Activated T-cell treated with anti-CD3 and anti-CD28 coated beads for 48 hours (primary cell): ENCODE measurements at places on chromosomes 1 and 21.

DNA sequence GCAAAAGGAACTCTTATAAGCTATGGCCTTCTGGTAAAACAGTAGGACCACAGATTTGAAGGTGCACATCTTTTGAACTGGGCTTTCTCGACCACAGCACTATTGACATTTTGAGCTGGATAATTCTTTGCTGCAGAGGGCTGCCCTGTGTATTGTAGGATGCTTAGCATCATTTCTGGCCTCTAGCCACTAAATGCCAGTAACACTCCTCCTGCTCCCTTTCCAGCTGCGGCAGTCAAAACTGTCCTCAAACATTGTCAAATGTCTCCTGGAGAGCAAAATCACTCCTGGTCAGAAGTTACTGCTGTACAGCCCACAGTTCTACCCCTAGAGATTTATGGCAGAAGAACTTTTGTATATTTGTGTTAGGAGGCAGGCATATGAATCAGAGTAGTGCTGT lies 836.7 kb downstream of the PLA2G4A start:
- DNase-seq, result no peak

- DNase-seq, result no peak
Observed at GRCh38 chr1:220455559-220455958, 72.4 kb upstream of the MARK1 start.

GRCh38 chr1:101567582-101568189 lies 330.9 kb downstream of the S1PR1 start:
- peak; percentile 25 for DNase-seq

GRCh38 chr1:153553830-153554541 lies 4.9 kb upstream of the S100A3 start:
- no peak for DNase-seq

GRCh38 chr21:17987382-17988101 lies 168.4 kb upstream of the C21orf91 start:
- DNase-seq, result no peak

DNA sequence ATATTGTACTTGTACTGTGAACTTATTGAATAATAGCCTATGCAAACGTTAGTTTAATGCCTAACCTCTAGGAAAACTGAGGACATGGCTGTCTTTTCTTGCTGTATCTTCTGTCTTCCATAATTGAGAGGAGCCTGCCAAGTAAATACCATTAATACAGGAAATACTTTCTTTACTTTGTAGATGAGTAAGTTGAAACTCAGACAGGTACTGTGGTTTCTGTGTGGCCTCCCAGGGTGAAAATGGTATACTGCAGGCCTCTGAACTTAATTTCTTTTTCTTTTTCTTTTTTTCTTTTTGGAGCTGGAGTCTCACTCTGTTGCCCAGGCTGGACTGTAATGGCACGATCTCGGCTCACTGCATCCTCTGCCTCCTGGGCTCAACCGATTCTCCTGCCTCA lies 208.8 kb upstream of the ADGRL4 start:
- no peak for DNase-seq

DNA sequence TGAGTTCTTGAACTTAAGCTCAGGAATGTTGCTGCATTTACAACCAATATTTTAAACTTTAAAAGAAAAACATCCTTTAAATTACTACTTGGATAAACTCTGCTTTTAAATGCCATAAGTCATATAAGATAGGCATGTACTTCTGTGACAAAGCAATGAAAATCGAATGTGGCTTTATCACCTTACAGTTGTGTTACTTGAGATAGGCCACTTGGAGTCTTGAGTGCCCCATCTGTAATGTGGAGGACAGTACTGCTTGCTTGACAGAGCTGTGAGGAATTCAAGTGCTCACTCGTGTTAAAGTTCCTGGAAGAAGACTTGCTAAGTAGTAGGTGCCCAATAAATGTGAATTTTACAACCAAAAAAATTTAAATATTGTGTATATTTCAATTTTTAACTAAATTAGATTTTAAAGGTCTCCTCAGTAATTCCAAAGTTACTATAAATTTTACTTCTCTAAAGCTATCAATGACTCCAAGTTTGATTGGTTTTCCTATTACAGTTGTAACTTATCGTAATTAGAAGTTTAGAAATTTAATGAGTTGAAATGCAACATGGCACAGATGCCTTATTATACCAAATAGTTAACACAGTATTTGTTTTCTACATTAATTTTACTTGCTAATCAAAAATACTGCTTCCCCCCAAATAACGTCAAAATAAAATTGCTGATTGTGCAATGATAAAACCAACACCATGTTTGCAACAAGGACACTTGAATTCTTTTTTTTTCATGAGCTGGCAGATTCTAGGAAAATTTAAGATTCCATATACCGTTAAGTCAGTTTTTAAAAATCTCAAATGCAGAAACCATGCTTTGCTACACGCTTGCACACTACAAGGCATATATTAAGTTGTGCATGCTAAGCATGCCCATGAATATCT lies 21.8 kb downstream of the PSMB2 start:
- no peak for DNase-seq

DNA sequence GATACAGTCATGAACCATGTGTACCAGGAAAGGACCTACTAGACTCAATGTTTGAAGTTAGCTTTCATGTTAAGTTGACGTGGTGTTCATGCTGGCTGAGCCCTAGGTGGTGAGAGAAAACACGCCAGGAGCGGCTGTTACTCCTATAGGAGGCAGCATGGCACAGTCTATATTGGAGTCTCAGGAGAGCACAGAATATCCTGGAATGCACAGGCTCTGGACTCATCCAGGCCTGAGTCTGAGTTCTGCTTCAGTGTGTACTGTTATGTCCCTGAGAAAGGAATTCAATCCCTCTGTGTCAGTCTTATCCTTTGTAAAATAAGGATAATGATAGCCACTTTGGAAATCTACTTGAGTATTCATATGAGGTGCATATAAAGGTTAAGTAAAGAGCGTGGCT lies 41.2 kb downstream of the DPT start:
- DNase-seq, result no peak

DNA sequence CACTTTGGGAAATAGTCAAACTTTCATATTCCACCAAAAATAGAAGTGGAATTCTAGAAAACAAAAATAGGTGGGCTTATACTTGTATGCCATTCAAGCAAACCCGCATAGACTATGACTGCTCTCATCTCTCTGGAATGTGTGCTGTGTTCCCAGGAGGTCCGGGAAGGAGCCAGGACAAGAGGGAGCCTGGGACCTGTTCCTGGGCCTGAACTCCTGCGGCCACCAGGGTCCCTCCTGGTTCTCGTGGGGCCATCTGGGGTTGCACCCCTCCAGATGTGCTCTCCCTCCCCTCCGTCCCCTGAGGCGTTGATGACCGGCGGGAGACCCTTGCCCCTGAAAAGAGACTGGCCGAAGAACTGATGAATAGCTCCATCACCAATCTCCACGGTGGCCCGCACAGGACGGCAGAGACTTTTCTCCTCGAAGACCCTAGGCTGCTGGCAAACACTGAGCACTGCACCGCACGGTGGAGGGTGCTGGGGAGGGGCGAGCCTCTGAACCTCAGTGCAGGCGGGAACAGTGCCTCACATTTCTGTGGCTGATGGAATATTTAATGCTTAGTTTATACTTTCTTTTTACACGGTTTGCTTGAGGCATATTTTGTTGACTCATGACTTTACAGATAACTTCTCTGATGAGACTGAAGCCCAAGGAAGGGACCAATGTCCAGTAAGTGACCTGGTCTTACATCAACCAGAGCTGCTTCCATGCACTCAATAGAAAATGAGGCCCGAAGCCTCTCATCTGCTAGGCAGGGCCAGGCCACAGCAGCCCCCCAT lies 9.6 kb upstream of the ADARB1 start:
- DNase-seq, result no peak

DNA sequence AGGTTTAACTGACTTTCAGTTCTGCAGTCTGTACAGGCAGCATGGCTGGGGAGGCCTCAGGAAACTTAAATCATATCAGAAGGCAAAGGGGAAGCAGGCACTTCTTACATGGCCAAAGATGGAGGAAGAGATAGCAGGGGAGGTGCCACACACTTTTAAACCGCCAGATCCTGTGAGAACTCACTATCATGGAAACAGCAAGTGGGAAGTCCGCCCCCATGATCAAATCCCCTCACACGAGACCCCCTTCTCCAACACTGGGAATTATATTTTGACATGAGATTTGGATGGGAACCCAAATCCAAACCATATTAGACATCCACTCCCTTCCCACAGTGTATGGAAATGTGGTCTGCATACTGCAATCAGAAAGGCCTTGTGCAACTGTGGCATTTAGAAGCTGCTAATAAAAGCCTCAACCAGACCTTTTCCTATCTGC lies 148.2 kb downstream of the FCRL5 start:
- DNase-seq, result no peak

- no peak for DNase-seq
Observed at GRCh38 chr1:165674599-165674998, 23.8 kb downstream of the ALDH9A1 start.

DNA sequence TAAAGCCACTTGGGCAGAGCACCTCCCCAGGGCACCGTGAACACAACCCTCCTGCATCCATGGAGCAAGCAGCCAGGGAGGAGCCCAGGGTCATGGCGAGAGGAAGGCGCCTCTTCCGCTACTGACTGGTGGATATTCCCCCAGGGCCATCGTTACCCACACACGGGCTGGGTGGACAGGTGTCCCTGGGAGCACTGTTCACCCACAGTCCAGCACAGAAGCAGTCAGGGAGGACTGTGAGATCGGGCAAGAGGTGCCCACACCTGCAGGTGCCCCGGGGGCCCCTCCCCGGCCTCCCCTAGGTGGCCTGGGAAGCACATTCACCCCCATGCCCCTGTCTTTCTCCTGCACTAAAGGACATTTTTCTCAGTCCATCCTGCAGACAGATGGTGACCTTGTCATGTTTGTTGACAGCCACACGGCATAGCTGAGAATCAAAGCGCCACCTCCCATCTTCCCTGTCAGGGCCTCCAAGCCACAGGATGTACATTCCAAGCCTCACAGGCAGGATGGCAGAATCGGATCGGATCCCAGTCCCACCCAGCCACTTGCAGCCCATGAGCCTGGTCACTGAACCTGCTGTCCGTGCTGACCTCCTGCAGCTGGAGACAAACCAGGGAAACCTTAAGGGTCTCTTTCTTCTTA lies 160.2 kb downstream of the PRDM16 start:
- DNase-seq, result no peak

- DNase-seq, result no peak
Observed at GRCh38 chr1:193567937-193568336, 381.5 kb upstream of the B3GALT2 start.

GRCh38 chr1:89767618-89768017 lies 53.2 kb upstream of the LRRC8D start:
- no peak for DNase-seq

DNA sequence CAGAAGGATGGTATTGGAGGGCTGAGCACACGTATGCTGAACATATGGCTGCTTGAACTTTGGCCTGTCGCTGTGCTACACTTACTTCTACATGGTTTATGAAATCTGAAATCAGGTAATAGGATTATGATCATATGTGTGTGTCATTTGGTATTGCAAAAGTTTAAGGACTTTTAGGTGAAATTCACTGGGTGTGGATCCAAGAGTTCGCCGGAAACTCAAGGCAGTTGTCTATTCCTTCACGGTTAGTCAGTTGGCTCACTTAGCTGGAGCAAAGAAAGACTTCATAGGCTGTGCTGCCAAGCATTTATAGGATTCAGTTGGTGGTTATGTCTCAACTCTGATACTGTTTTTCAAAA lies 927 bp downstream of the UAP1 start:
- DNase-seq, result no peak

GRCh38 chr1:70385477-70385876 lies 25.6 kb upstream of the CTH start:
- no peak for DNase-seq

DNA sequence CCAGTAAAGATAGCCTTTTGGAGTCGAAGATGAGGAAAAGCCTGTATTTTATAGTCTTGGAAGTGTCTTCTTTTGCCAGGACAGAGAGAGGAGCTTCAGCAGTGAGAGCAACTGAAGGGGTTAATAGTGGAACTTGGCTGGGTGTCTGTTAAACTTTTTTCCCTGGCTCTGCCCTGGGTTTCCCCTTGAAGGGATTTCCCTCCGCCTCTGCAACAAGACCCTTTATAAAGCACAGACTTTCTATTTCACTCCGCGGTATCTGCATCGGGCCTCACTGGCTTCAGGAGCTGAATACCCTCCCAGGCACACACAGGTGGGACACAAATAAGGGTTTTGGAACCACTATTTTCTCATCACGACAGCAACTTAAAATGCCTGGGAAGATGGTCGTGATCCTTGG lies at the start of gene VCAM1:
TSS of gene VCAM1 (plus strand) at position 253 of the 400 bp plus-strand sequence. CDS start at position 372, 119 bp downstream.
- no peak for DNase-seq

GRCh38 chr21:33359446-33359845 lies 34.7 kb downstream of the IFNAR1 start:
- no peak for DNase-seq

GRCh38 chr1:228836427-228836826 lies 101.1 kb downstream of the RHOU start:
- no peak for DNase-seq

DNA sequence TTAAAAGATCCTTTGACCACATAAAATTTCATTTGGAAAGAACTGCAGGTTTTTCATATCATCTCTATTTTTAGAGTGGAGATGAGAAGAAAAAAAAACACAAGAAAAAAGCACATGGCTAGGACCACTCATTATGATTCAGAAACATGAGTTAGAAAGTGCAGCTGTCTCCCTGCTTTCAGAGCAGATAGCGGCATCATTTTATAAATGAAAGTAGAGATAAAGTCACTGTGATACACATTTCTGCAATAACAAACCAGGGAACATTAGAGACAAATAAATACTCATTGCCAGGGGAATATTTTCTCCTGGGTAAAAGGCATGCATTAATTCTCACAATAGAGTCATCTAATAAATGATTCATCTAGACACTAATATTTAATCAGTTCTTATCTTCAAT lies 87.5 kb upstream of the PLPPR4 start:
- DNase-seq, result no peak

- DNase-seq, result peak; percentile 70
Observed at GRCh38 chr1:39183503-39184353, 20.8 kb upstream of the MACF1 start.

DNA sequence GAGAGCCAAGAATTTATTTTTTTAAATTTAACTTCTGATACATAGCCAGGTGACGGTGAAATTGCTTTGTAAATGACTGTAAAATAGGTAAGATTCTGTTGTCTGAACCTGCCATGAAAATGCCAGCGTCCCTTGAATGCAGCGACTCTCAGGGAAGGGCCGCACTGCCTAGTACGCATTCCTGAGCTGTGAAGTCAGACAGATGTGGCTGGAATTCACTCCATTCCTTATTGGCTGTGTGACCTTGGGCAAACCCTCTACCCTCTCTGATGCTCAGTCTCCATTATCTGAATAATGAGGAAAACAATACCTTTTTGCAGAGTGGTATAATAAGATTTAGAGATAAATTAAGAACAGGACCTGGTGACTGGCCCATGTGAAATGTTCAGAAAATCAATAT lies 167.1 kb upstream of the DAB1 start:
- no peak for DNase-seq
